ENCODE measurements at places on chromosomes 5 and 9.

DNA sequence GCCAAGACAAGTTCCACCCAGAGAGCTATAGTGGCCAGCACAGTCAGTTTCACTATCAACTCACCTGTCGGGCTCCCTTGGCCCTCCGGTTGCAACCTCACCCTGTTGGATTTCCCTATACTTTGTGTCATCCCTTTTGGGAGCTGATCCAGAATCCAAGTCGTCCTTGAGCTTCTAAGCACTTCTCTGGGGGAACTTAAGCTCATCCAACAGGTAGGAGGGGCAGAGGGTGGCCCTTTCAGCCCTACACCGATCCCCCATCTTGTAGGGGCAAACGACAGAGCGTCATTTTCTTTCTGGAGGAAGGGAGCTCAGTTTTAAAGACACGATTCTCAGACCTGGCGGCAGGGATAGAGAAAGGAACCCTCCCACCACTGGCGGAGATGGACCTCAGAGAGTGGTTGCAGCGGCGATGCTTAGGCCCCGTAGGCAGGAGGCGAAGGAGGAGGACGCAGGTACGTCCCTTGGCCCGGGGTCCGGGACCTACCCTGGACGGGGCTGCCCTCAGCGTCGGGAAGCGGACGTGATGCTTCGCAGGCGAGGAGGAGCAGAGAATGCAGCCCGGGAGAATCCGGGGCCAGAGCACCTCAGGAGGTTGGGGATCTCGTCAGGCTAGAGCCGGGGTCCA, 519 bp downstream of the ZER1 start:
- no peak for DNase-seq

GRCh38 chr9:112296929-112297328, 36.5 kb downstream of the PTBP3 start:
- no peak for DNase-seq

DNA sequence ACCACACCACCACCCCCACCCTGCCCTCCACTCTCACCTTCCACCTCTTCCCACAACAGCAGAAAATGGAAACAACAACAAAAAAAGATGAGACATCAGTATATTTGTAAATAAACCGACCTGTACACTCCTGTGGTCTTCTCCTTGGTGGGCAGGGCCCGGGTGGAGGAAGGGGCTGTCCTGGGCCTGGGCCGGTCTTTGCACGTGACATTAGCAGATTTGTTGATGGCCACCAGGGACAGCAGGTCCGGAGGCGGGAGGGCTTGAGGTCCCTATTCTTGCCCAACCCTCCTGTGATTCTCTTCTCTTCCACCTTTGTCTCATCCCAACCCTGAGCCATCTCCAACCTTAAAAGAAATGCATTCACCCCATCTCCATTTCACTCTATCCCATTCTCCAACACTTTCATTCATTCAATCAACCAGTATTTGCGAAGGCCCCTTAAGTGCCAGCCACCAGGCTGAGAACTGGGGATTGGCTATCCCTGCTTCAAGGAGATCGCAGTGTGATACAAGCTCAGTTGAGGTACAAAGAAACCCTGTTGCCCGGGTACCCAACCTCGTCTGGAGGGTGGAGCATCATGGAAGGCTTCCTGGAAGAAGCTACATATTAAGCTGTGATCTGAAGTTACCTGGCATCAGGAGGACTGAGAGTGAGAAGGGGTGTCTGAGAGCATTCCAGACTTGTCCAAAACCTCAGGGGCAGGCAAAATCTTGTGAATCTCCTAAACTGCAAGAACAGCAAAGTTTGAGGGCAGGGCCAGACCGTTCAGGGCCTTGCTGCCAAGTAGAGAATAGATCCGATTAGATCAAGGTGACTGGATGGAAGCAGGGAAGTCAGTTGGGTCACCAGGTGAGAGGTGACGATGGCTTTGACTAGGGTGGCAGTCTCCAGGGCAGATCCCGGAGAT, 87.4 kb downstream of the LMX1B start:
- no peak for DNase-seq

DNA sequence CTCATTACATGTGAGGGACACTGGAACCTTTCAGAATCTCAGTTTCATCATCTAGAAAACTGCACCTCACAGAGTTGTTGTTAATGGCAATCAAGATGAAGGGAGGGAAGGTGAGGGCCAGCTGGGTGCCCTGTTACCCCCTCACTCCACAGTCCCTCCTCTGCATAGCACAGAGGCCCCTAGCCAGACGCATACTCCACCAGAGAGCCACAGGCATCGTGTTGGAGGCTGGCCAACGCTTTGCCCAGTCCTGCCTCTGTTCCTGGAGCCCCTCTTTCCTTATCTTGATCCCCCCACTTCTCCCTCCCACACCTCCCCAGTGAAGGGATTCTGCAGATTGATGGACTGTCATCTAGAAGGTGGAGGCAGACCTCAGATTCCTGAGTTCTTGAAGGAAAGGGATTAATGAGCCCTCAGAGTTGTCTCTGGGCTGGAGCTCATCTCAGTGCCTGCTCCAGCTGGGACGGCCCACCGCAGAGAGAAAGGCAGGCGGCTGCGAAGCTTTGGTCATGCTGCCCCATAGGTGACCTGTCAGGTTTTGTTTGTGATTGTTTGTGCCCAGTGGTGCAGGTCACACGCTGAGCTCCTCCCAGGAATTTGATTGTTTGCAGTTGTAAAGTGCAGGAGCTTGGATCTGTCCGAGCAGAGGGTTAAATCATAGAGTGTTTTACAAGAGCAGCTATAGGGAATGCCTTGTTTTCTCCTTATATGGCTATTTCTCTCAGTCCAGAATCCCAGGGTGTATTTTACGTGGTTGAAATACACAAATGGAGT, 487.3 kb downstream of the CCDC171 start:
- no peak for DNase-seq

GRCh38 chr5:73378070-73378469, 70.5 kb downstream of the FOXD1 start:
- no peak for DNase-seq

DNA sequence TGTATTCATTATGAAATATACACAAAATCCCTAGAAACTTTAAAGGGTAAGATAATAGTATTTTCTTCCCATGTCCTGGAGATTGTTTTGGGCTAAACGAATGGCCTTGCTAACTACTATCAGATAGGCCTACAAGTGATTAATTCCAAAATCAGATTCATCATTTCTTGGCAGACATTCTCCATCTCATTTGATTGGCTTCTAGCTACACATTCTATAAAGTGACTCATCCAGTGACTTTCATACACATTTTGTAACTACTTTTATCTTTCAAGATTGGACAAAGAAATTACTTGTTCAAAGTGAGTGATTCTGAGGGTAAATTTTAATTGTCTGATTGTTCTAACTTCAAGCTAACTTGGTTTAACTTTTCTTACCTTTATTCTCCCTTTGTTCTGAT, 93.3 kb downstream of the RAPGEF6 start:
- no peak for DNase-seq

DNA sequence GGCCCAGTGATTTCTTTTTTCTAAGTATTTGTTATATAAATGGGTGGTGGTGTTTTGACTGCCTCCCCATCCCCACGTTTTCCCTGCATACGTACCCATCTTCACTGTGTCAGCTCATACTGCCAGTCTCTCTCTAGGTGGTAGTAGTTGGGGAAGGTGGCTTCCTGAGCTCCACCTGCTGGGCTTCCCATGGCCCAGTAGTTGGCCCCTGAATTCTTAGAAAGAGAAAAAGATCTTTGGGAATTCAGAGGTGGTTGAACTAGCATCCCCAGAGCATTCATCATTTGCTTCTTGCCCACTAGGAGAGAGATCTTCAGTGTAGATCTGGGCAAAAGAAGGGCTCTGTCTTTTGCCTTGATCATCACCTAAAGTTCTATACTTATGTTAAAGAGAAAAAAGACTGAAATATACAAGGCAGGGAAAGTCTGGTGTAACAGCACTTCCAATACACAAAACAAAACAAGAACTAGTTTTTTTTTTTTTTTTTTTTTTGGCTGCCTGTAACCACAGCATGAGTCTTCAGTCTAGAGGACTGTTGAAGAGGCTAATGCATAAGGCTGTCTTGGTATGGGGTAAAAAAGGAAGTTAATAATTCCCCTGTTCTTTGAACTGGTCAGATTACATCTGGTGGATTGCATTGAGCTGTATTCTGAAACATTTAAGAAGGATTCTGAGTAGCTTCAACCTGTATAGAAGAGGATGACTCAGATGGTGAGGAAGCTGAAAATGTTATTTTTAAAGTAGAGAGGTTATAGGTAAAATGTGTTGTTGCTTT, 128.7 kb downstream of the ATG10 start:
- no peak for DNase-seq

DNA sequence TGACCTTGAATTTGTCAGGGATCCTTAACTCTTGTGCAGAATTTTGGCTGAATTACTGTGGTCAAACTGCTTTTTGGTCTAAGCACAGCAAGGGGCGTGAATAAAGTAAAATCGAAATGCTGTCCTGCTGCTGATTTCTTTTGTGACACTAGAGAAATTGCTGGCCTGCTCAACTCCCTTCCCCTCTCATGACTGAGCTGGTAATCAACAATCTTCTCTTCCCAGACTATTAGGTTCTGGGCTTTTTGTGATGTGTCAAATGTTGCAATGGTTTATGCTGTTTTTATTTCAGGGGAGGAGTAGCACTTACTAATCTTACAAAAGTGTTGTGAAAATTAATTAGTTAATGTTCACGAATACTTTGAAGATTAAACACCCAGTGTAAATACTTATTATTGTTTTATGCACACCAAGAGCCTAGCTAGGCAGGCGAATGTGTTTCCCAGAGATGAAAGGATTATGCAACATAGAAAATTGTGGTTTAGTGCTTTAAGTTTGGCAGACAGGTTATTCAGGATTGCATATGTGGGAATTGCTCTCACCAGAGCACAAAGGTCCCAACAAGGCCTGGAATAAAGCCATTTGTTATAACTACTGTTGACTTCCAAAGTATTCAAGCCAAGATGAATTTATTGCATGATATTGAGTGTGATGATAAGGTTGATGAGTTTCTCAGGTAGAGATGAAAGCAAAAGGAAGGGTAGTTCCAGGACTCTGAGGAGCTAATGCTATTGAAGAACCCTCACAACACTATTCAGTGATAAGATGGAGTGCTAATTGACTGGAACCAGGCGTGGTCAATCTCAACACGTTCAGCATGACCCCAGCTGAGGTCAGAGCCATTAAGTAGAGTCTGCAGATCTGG, 280.7 kb upstream of the ZNF608 start:
- DNase-seq, result no peak

DNA sequence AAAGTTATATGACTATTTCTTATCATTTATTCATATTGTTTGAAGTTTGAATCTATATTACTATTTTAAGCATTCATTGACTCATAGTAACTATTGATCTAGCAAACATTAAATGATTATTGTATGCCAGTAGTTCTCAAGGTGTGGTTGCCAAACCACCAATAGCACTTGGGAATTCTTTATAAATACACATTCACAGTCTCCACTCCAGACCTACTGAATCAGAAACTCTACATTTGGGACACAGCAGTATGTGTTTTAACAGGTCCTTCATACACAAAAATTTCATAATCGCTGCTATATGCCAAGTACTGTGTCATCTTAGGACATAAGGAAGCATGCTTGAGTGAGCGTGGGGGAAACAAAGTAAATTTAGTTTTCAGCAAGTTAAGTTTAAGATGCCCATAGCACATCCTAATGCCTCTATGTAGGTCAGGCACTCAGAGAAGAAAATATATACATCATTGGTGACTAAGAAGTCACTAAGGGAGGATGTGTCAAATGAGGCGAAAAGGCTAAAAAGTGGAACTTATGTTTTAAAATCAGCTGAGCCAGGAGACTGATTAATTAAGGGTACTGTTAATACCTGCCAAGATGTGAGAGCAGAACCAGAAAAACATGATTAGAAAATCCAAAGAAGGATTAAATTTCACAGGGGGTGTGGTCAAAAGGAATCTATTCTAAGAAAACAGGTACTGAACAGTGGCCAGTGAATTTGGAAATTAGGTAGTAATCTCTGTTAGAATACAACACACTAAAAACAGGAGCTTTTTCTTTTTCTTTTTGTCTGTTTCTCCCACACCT, 340.8 kb downstream of the HCN1 start:
- DNase-seq, result no peak

GRCh38 chr5:180990086-180990881, 1.6 kb downstream of the BTNL3 start:
- no peak for DNase-seq

GRCh38 chr5:143865426-143866025, 53.6 kb downstream of the HMHB1 start:
- DNase-seq, result no peak

- DNase-seq, result no peak
These were observed 17.9 kb downstream of the TMEM245 start for GRCh38 chr9:109101810-109102209.

DNA sequence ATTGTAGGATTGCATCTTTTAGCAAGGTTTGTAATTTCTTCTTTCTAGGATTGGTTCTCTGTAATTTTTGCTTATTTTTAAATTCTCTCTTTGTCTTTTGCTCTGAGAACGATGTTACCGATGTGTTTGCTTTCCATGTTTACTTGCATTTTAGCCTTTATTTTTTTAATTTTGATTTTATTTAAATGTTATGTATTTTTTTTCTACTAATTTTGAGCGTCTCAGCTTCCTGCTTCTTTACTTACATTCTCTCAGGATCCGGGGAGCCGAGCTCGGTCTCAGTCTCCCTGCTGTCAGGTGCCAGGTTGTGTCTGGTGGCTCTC, 20.9 kb downstream of the ANXA2R start:
- DNase-seq, result no peak

DNA sequence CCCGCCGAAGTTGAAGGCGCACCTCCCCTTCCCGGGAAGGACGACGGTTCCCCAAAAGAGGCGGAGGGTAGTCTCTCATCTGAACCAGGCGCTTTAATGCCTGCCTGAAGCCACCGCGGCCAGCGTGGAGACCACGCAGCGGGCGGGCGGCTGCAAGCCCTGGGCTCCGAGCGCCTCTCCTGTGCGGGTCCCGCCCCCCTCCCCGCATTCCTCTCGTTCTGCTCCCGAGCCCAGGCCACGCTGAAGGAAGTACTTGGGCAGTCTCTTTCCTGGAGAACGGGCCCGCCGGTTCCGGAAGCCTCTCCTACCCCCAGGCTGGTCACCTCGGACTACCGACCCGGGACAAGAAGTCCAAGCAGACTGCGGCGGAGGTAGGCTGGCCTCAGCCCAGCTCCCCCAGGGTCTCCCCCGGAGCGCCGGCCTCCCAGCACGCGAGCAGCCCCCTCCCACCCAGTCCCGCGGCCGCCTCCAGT, 571 bp downstream of the PPIC start:
- DNase-seq, result no peak

Measured in stimulated activated CD8-positive, alpha-beta memory T cell treated with anti-CD3 and anti-CD28 coated beads, Interleukin-2, amount 100 ng/mL, for 1 hour (primary cell).